ENCODE measurements at places on chromosomes 3 and 15.

DNA sequence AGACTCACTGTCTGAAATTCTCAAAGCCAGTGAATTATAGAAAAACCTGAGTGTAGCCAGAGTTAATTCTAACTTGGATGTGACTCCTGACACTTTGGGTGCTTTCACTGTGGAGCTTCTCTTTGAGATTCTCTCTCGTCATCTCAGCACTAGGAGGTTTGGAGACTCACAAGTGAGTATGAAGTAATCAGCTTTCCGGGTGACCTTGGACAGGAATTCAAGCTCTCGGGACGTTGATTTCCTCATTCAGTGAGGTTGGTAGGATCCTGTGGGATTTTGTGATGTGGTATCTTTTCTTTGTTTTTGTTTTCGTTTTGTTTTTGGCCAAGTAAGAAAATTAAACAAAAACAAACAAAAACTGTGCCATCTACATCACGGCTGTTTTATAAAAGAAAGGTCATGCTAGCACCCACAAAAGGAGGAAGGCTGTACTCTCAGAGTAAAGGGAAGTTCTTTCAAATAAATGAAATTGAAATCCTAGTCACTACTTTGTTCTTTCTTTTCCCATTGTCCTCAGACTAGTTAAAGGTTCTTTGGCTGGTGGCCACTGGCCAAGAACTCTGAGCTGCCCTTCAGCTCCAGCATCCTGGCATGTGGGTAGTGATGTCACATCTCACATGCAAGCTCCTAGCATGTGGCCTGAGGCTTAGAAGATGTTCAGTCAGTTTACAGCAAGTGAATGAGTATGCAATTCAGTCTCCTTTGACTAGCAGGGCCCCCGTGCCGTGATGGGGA, 263.3 kb upstream of the TPM1 start:
- DNase-seq = no peak

- no peak for DNase-seq
Measured at GRCh38 chr3:8456412-8456811, 45.2 kb upstream of the LMCD1 start.

- no peak for DNase-seq
Measured at GRCh38 chr3:198107840-198108734, 148.1 kb downstream of the LMLN start.

DNA sequence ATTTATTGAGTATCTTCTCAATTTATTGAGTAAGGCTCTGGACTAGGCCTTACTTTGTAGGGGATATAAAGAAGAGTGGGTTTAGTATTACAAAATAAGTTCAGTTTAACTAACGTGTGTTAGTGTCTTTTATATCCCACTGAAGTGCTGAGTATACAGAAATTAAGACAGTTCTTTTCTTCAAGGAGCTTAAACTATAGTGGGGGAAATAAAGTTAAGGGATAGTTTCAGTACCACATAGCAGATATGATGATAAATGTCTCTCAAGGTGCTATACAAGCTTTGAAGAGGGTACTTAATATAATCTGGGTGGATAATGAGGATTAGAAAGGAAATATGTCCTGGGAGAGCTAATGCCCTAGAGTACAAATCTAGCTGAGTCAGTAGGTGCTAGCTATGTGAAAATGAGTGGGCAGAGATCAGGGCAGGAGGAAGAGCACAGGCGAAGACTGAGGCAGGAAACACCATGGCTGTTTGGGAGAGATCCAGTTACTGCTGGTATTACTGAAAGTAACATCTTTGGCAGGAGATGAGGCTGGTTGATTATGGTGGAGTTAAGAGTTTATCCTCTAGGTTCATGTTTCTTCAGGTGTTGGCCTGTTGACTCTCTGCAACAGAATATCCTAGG, 46.0 kb downstream of the TEX9 start:
- DNase-seq = no peak

- DNase-seq = no peak
Measured at GRCh38 chr3:148825476-148825875, 2.1 kb upstream of the CPB1 start.

- no peak for DNase-seq
Measured at GRCh38 chr3:168096210-168096652, 507 bp upstream of the GOLIM4 start.

DNA sequence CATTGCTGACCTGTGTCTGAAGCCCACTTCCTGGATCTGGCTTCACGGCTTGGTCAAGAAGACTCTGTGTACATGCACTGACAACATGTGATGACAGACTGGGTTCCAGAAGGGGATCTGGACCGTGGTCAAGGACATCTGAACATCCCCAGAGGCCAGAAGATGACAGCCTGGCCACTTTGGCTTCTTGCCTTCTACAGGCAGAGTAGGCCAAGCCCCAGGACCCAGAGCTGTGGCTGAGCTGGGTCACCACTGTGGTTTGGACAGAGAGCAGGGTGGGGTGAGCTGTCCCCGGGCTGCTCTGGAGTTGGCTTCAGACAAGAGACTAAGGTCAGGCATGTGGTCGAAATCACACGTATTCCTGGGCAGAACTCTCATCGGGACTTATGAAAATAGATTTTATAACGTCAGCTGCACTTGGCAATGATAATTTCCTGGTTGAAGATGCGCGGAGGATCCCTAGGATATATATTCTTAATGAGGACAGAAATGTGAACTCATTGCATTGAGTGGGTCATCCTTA, 114.1 kb upstream of the FRMD4B start:
- DNase-seq = no peak

DNA sequence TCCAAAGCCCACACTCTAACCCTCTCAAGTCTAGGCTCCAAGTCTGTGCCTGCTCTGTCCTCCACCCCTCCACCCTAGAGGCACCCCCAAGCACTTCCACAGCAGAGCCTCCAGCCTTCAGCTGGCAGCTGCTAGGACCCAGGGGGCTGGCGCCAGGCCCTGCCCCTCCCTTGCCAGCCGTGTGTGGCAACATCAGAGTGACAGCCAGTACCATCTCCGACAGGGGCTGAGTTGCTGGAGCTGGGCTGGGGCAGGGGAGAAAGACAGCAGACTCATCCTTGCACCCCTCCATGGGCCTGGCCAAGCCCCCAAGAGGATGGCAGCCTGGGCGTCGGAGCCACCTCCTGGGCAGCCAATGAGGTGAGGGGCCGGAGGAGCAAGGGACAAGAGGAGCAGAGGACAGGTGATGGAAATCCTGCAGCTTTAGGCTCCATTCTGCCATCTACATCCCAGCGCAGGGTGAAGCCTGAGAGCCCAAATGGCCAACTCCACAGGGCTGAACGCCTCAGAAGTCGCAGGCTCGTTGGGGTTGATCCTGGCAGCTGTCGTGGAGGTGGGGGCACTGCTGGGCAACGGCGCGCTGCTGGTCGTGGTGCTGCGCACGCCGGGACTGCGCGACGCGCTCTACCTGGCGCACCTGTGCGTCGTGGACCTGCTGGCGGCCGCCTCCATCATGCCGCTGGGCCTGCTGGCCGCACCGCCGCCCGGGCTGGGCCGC, at the start of gene GPR62:
Gene GPR62 (plus strand): TSS at position 207 of the 718 bp plus-strand sequence. CDS start 272 bp downstream, at position 479.
- no peak for DNase-seq

DNA sequence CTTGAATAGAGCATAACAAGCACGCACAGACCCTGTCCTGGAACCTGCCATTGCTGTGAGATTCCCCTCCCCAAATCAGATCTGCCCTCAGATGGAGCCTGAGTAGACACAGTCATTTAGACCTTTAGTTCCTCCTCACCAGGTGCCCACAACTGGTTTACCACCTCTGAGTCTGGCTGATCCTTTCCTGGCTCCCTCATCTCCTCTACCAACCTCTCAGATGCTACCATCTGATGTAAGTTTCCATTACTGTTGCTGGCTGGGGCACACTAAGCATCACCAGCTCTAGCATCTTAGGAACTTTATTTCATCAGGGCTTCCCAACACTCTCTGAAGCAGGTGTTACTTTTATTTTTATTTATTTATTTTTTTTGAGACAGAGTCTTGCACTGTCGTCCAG, 288.3 kb downstream of the TLE3 start:
- DNase-seq = no peak

DNA sequence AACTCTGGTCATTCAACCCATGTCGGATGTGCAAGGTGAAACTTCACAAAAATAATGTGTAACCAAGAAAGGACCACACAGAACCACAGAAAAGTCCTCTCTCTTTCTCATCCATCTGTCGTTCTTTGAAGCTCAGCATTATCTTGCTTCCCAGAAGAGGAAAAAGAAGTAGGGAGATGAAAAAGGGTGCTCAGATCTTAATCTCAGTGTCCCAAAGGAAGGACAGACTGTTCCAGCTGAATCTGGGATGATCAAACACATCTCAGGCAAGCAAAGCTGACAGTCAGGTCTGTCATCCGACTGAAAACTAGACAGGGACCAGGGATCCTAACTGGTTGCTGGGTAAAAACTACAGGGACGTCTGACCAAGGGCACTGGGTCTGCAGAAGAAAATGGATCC, 16.2 kb downstream of the ARHGEF3 start:
- no peak for DNase-seq

DNA sequence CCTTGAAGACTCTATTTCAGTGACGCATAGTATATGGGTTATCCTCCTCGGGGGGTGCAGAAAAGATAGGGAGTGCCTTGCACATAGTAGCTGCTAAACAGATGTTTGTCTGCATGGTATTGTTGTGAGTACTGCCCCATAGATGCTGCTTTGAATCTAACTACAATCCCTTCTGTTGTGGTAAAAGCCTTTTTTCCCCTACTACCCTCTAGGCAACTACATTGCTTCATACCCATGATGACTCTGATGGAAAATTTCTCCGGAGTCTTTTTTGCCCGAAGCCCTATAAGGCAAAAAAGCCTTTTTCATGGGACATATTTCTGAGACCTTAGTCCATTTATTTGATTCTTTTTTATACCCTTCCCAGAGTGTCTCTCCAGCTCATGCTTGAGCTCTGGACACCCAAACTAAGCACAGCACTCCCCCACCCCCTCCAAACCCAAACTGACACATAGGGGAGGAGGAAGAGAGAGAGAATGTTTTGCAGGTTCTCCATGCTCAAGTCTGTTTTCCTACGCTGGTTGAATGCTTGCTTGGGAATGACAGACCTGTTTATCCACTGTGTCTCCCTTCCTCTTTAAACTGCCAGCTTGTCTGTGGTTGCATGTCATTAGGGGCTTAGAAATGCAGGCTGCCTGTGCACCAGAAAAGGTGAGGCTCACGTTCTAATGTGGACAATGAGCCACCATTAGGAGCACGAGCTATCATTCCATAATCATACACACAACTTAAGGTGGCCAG, 52.9 kb downstream of the LRTM1 start:
- DNase-seq = no peak

- DNase-seq = no peak
Measured at GRCh38 chr3:299590-300301, 103.2 kb downstream of the CHL1 start.

GRCh38 chr3:52693071-52693470, 7.2 kb downstream of the GNL3 start:
- no peak for DNase-seq

GRCh38 chr15:74220475-74221248, 15.5 kb upstream of the CCDC33 start:
- no peak for DNase-seq

DNA sequence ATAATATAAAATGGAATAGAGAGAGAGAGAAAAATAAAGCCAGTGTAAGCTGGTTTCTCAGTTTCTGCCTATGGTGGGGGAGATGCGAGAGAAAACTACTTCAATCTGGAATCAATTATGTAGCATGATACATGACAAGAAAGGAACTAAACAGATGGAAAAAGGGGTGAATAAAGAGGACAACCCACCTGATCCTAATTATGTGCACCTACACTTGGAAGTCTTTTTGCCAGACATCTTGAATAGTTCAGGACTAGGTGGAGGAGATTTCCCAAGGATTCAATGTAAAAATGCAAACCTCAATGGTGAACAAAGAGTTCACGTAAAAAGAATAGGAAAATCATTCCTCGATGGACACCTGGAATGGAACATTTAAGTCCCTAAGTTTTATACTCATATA, 524.4 kb upstream of the RGMA start:
- DNase-seq = no peak

DNA sequence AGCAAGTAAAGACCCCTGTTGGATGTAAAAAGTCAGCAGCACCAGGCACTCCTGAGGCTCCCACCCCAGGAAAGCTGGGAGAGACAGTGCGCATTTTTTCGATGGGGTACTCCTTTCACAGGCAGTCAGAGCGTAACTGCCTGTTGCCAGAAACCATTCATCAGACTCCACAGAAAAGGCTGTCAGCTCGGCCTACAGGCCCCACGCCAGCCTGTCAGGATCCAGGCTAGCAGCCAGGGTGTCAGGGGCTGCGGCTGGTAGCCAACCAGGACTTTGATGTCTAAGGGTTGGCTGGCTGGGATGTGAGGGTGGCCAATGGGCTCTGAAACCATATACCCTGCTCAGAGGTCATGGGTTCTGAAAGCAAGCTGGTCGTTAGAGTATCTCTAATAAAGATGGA, 164.5 kb downstream of the WNT5A start:
- DNase-seq = no peak

GRCh38 chr3:42680806-42681205, 4.5 kb upstream of the KLHL40 start:
- no peak for DNase-seq

DNA sequence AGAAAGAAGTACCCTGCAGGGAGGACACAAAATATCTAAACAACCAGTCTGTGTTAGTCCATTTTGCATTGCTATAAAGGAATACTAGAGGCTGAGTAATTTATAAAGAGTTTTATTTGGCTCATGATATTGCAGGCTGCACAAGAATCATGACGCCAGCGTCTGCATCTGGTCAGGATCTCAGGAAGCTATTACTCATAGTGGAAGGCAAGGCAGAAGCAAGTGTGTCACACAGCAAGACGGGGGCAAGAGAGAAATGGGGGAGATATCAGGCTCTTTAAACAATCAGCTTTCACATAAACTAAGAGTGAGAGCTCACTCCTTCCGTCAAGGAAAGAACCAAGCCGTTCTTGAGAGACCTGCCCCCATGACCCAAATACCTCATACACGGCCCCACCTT, 614.8 kb downstream of the ZIC1 start:
- DNase-seq = no peak

GRCh38 chr3:188060840-188061544, 93.0 kb upstream of the LPP start:
- DNase-seq = peak; percentile 13

- DNase-seq = no peak
Measured at GRCh38 chr3:127388427-127388826, 100.6 kb upstream of the PRR20G start.

- DNase-seq = no peak
Measured at GRCh38 chr15:94924971-94925598, 693.7 kb downstream of the MCTP2 start.

- DNase-seq = peak; percentile 61
Measured at GRCh38 chr3:189132231-189132671, 39.5 kb upstream of the TPRG1 start.

- DNase-seq = no peak
Measured at GRCh38 chr3:58144478-58145325, 66.1 kb downstream of the DNASE1L3 start.

DNA sequence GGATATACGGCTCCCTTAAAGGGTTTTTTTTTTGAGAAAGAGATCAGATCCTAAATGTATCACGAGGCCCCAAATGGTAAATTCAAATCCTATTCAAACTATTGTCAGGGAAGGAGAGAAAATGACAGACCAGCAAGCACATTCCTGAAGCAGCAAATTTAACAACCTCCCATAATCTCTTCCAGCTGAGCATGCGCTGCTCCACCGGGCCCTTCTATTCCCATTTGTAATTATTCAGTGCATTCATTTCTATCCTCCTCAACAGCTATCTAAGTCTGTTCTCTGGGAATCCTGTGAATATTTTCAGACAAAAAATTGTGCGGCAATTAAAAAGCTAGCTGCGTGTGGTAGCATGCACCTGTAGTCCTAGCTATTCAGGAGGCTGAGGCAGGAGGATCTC, 43.2 kb downstream of the MAGI1 start:
- DNase-seq = no peak

All from effector CD4-positive, alpha-beta T cell (primary cell).